Colonic mucosa (tissue), 4 donors: ENCODE measurements at places on chromosomes 4 and X. TPM values are rescaled to one million over a fixed set of nuclear protein-coding genes. Genes with fewer than 3 reads are reported as not detected.
A peak's percentile ranks its signal among the peaks of the same experiment; 100 is the strongest.

GRCh38 chrX:108267557-108267956 is 170.7 kb downstream of the COL4A6 start:
- H3K4me1 ChIP-seq: no peaks in the 10 kb centered on the region
- H3K27me3 ChIP-seq: no peaks in the 10 kb centered on the region
- no peak overlapping the region for H3K4me3 ChIP-seq
- no peaks in the 10 kb centered on the region for H3K36me3 ChIP-seq
- DNase-seq: no peak
- H3K27ac ChIP-seq: no peak overlapping the region

- H3K27ac ChIP-seq: no peak overlapping the region
- H3K27me3 ChIP-seq: no peaks in the 10 kb centered on the region
- H3K4me1 ChIP-seq: no peaks in the 10 kb centered on the region
- no peak for DNase-seq
- H3K36me3 ChIP-seq: no peaks in the 10 kb centered on the region
Observed at GRCh38 chr4:129526812-129527211, 430.9 kb downstream of the C4orf33 start.

- H3K27ac ChIP-seq: no peak overlapping the region
- H3K27me3 ChIP-seq: no peaks in the 10 kb centered on the region
- H3K4me1 ChIP-seq: peaks cover 6% of the 10 kb centered on the region
- H3K36me3 ChIP-seq: no peaks in the 10 kb centered on the region
Observed at GRCh38 chr4:3306450-3306849, 13.6 kb downstream of the RGS12 start.

DNA sequence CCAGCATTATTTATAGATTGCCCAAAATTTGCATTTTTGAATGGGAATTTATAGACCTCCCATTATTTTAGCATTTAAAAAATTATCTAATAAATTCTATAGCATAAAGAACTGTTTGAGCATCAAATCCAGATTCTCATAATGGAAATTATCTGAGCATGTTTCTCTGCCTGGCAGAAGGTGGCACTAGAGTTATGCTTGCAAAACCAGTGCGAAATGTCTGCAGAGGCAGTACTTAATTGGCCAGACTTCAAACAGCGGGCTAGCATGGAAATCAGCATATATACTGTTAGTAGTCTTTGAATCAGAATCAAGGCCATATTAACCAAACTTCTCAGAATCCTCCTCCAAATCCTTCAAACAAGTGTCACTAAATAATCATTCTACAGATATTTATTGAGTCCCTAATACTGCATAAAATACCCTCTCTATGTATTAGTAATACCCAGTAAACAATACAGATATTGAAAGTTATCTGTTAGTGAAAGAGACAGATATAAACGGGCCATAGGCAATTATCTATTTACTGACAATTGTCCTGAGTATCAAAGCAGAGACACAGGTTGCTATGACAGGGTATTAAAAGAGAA is 78.7 kb upstream of the DCLK2 start:
- peak; percentile 36 for DNase-seq
- no peak overlapping the region for H3K27ac ChIP-seq
- H3K4me3 ChIP-seq: no peak overlapping the region
- H3K4me1 ChIP-seq: no peaks in the 10 kb centered on the region
- no peaks in the 10 kb centered on the region for H3K36me3 ChIP-seq
- no peaks in the 10 kb centered on the region for H3K27me3 ChIP-seq

DNA sequence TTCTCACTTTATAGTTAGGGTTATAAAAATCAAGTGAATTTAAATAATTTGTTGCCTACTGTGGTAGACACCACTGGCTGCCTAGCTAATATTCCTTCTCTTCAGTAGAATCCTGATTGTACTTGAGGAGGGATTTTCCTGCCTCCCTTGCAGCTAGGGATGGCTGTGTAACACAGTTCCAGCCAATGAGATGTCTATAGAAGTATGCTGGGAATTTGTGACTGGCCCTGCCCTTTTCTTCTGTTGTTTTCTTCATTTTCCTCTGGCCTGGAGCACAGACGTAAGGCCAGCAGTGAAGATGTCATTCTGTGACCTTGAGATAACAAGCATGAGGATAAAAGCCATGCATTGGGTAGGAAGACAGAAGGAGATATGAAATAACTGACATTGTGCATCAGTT is 145.1 kb downstream of the MGST2 start:
- no peak overlapping the region for H3K27ac ChIP-seq
- no peaks in the 10 kb centered on the region for H3K27me3 ChIP-seq
- H3K4me3 ChIP-seq: no peak overlapping the region

Gene ZDHHC15
- total RNA-seq: 0.17 TPM
